ENCODE measurements at places on chromosomes 4 and X. TPM values are rescaled to one million over a fixed set of nuclear protein-coding genes. Genes with fewer than 3 reads are reported as not detected.

- H3K27ac ChIP-seq: no peak overlapping the region
- no peak overlapping the region for H3K4me3 ChIP-seq
- H3K4me1 ChIP-seq: no peaks in the 10 kb centered on the region
- no peak for DNase-seq
- no peaks in the 10 kb centered on the region for H3K27me3 ChIP-seq
Measured at GRCh38 chrX:8868906-8869305, 67.7 kb upstream of the FAM9A start.

GRCh38 chrX:124250835-124251437 lies 81.5 kb upstream of the TEX13D start:
- no peak overlapping the region for H3K4me3 ChIP-seq
- H3K27ac ChIP-seq: no peak overlapping the region
- no peaks in the 10 kb centered on the region for H3K27me3 ChIP-seq

GRCh38 chr4:130233377-130234047 lies 1137.6 kb downstream of the C4orf33 start:
- no peaks in the 10 kb centered on the region for H3K4me1 ChIP-seq
- no peaks in the 10 kb centered on the region for H3K27me3 ChIP-seq
- DNase-seq: no peak
- no peak overlapping the region for H3K4me3 ChIP-seq
- no peaks in the 10 kb centered on the region for H3K36me3 ChIP-seq

Gene UCP1
- not detected for total RNA-seq

Gene BTK
- not detected for total RNA-seq

All from Panc1 (cell line).